Colonic mucosa (tissue), 4 donors: ENCODE measurements at places on chromosomes 5 and 9. TPM values are rescaled to one million over a fixed set of nuclear protein-coding genes. Genes with fewer than 3 reads are reported as not detected.

Gene SYNPO
- total RNA-seq: 32.4 TPM

DNA sequence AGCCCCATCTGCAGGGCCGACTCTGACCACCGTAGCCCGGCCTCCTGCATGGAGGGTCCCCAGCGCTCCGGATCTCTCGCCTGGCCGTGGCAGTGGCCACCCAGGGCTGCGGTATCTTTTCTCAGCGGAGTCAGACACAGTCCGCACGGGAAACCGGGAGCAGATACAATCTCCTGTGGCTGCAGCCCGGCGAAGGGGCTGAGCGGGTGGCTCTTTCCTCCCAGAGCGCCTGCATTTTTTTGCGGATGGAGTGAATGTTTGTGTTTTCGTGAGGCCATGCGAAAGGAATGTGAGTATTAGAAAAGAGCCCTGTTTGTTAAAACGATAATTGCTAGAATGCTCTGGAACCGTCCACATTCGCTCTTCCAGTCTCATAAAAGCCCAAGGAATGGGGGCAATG lies 53.4 kb upstream of the PTCH1 start:
- no peak for DNase-seq

- no peak for DNase-seq
Observed at GRCh38 chr9:119053070-119053469, 316.2 kb downstream of the BRINP1 start.

DNA sequence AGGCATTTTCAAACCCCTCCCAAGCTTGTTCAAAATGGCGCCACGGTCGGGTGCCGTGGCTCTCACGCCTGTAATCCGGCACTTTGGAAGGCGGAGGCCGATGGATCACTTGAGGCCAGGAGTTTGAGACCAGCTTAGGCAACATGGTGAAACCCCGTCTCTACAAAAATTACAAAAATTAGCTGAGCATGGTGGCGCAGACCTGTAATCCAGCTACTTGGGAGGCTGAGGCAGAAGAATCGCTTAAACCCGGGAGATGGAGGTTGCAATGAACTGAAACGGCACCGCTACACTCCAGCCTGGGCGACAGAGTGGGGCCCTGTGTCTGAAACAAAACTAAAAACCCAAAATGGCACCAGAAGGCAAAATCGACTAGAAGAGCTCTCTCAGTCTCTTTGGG lies 142.0 kb downstream of the MTX3 start:
- DNase-seq: no peak

GRCh38 chr9:20397348-20397747 lies 225.0 kb downstream of the MLLT3 start:
- no peak for DNase-seq
